ENCODE measurements at places on chromosomes 6 and 20.

DNA sequence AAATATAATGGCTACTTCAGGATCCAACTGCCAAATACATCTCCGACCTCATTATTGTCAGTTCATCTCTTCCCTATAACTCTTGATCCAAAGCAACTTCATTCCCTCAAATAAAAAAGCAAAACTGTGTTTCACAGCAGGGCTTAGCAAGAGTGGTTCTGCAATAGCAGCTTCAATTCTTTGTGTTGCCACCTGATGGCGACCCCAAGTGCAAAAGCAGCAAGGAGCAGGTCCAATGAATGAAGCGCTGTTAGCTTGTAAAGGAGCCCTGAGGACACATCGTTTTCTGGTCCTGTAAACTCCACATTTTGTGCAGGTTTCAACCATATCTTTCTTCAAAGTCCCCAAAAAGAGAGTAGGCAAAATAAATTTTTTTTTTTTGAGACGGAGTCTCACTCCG is 19.6 kb downstream of the RTN4IP1 start:
- peak; percentile 38 for DNase-seq

DNA sequence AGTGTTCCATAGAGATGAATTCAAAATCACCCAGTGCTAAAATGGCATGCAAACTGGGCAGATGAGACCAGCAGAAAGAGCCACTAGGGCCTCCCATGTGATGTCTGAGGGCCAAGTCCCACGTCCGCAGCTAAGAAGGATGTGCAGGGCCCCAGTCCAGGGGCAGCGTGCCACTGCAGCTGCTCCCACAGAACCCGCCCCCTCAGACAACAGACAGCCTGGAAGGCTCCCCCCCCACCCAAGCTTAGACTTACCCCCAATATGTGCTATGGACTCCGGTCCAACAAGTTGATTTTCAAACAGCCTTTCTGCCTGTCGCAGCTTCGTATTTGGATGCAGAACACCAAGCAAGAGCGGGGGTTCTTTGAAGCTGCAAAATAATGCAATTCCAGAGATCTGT is 14.0 kb downstream of the APMAP start:
- DNase-seq, result no peak

GRCh38 chr6:79872986-79873385 is 74.4 kb downstream of the ELOVL4 start:
- DNase-seq, result no peak

DNA sequence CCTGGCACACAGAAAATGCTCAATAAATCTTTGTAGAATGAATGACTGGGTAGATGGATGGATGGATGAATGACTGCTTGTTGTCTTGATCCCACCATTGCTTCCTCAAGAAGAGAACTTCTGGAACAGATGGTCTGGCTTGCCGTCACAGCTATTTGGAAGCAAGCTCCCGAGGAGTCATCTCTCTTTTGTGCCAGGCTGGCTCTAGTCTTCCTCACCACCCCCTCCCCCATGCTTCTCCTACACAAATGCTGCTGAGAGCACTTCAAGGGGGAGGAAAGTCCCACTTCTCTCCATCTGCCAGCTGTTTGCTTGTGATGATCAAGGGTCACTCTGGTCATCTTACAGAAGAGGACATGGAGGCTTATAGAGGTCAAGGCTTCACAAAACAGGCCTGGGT is 11.6 kb upstream of the KCNG1 start:
- no peak for DNase-seq

DNA sequence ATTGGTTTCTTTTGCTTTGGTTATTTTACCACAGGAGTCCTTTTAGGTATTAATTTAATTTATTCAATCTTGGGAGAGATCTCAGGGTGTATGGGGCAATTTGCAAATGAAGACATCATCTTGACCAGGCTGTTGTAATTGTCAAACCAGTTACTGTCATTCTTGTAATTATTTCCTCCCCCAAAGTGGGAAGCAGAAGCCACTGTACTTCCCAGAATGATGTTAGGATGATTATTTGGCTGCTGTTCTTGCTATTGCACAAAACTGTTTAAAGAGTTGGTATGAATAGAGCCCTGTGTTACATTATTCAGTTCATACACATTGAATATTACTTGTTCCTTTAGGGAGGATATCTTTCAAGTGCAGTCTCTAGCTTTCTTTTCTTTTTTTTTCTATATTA is 1.7 kb downstream of the TAAR6 start:
- DNase-seq, result no peak

DNA sequence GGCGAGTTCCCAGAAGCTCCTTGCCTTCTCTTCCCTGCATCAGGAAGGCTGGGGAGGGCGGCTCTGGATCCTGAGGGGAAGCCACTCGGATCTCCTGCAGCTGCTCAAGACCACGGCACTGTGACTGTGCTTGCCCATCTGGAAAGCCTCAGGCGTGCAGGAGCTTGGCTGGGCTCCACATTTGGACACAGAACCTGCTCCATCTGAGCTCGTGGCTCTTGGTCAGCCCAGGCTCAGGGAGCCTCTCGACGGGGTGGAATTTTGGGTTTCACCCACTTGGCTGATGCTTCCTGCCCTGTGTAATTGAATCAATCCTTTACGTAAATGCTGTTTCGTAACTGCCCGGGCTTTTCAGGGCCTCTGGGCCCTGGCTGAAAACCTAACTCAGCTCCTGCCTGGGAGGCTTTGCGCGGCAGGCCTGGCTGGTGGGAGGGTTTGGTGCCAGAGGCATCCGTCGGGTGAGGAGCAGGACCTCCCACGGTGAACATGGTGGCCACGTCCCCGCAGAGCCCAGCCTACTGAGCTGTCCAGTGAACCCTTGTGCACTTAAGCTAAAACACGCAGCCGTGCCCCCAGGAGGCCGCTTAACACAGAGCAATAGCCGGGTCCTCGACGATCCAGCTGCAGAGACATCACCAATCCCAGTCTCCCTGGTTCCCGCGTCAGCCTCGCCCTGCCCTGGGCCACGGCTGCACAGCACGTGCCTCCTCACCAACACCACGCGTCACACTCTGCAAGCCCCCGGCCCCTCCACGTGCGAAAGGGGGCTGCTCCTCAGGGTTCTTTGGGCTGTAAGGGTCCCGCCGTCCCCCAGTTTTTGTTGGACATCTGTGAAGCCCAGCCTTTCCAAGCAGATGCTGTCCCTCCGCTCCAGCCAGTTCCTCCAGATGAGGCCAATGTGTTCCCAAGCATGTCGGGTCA is 241.0 kb downstream of the DLL1 start:
- DNase-seq, result no peak

GRCh38 chr6:148343047-148343782 is 577 bp downstream of the SASH1 start:
- no peak for DNase-seq

DNA sequence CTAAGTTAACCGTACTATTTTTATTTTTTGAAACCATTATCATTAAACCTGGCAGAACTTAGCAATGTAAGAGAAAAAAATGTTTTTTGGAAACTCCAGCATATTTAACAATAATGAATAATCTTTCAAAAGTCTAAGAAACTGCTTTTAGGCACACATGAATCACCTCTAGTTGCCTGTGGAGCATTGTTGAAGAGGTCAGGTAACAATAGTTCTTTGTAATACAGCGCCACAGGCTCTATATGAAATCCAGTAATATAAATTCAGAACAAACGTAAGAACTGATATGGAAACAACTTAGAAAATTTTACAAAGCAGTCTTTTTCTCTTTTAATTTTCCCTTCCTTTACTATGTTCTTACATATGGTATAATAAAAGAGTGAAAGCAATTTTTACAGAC is 10.3 kb downstream of the LYRM4 start:
- DNase-seq, result no peak

GRCh38 chr20:50654904-50655303 is 36.4 kb downstream of the RIPOR3 start:
- no peak for DNase-seq

DNA sequence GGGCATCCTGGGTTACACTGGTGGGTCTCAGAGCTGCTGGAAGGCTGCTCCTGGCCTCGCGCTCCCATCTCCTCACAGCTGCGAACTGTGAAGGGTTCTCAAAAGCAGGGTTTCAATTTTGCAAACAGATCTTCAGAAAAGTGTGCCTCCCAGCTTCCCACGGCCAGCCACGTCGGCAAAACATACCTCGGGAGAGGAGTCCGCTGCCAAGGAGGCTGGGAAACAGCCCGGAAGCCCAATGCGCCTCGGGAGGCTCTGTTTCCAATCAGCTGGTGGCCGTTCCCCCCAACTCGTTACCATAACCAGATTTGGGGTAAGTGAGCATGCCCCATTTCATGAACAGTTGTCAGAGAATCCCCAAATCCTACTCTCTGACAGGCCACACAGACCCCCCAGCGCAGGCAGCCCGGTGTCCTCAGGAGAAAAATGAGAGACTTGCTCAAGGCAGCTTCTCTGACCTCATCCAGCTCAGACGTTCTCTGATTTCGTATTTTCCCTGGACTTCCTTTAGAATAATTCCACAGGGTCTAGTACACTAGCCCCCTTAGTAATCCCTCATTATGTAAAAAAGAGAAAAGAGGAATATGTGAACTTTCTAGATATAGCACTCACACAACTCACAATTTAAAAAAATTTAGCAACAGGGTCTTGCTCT is 98.4 kb downstream of the SNX5 start:
- no peak for DNase-seq

DNA sequence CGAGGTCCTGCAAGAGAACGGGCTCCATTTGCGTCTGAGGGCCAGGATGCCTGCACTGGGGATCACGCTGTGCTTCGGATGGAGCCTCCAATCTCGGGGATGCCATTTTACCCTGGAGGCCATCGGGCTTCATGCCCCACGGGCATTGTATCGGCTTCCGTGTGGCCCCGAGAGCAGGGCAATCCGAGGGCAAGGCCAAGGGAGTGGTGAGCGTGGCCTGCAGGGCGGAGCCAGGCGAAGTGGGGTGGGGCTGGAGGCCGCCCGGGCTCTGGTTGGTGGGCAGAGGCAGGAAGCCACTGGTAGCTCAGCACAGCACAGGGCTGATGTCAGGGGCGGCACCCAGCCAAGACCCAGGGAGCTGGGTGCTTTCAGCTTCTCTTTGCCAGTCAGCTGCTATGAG is 57.5 kb upstream of the BHLHE23 start:
- peak; percentile 23 for DNase-seq

- DNase-seq, result no peak
These were observed 335.1 kb downstream of the PREX1 start for GRCh38 chr20:48492715-48493070.

GRCh38 chr20:29742699-29743100 is 1514.8 kb upstream of the DEFB115 start:
- no peak for DNase-seq

DNA sequence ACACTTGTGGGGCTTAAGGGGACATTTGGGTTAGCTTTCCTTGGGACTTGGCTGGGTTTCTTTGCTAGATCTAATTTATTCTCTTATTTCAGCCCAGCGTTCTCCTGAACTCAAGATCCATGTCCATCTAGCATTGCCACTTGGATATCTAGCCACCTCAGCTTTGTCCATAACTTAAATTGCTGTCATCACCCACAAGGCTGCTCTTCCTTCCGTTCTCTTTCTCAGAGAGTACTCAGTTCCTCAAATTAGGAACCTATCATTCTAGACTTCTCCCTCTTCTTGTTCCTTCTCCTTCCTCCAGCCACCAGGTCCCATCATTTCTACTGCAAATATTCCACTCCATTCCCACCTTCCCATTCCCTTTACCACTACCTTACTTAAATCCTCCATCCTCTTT is 4.3 kb downstream of the SMIM26 start:
- no peak for DNase-seq

- peak; percentile 49 for DNase-seq
These were observed 844 bp downstream of the WFDC2 start for GRCh38 chr20:45470262-45470931.

DNA sequence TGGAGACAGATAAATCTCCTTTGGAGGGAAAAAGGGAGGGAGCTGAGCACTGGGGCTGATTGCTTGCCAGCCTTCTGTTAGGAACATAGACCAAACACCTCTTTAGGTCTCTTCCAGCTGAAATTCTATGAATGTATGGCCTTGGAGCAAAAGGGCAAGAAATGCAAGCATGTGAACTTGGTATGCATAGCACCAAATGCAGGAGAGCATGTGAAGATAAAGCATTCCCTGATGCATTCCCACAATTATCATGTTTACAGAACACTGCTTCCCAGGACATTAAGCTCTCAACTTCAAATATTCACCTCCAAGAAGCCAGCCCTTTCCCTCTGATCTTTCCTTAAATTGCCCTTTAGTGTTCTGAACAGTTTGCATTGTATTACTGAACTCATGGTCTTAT is 15.6 kb downstream of the RIPOR2 start:
- peak; percentile 68 for DNase-seq

- DNase-seq, result no peak
These were observed 31.0 kb upstream of the LY86 start for GRCh38 chr6:6557504-6557839.

- no peak for DNase-seq
These were observed 31.0 kb upstream of the GSTA5 start for GRCh38 chr6:52871621-52872020.

- DNase-seq, result peak; percentile 77
These were observed at the start of gene PCSK2 for GRCh38 chr20:17226410-17227218. Gene PCSK2, plus strand, starts transcription at chr20:17227040. Its CDS starts 266 bp downstream, at chr20:17227306.

DNA sequence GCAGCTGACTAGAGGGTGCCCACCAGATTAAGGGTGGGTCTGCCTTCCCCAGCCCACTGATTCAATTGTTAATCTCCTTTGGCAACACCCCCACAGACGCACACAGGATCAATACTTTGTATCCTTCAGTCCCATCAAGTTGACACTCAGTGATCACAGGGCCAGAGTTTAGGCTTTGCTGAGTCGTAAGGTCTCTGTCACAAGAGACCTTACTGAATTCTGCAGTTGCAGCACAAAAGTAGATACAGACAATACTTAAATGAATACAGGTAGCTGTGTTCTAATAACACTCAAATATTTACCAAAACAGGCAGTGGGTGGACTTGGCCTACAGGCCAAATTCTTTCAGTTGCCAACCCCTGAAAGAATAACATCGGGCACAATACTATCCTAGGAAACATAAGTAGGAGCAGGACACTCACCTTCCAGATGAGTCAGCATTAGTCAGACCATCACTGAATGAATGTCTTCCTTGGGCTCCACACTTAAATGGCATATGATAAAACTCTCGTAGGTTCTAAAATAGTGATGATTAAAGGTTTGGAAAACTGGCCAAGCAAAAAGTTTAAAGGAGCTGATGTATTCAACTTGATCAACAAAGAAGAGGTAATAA is 190.0 kb downstream of the UBE3D start:
- DNase-seq, result no peak

GRCh38 chr6:29629571-29629970 is 3.4 kb downstream of the GABBR1 start:
- DNase-seq, result no peak

DNA sequence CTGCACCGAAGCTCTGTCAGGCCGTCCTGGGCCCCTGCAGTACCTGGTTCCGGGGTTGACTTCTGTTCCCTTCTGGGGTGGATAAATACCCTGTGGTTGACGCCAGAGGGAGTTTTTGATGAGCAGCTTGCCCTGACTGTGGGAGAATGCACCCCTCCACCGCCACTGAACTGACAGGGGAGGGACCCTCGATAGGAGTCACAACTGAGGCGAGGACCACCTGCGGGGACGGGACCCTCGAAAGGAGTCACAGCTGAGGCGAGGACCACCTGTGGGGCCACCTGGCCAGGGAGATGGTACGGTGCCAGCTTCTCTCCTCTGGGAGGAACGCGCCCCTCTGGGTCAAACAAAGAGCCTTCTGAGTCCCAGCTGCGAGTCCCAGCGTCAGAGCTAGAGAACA is 100.1 kb upstream of the FRMD1 start:
- DNase-seq, result no peak
